ENCODE measurements at places on chromosomes 6 and 20.
A peak's percentile ranks its signal among the peaks of the same experiment; 100 is the strongest.

DNA sequence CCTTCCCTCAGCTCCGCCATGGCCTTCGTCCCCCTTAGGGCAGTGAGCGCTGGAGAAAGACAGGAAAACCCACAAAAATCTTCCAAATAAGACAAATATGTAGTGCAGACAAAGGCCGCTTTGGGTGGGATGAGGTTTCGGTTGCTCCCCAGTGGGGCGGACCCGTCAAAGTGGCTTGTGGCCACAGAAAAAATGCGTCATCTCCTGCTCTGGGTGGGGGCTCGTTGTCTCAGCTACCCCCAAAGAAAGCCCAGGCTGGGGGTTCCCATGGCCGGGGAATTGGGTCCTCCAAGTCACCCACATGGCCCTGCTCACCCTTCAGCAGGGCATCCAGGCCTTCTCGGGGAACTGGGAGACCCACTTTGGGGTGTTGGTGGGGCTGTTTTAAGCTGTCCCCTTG is 21.9 kb upstream of the SCUBE3 start:
- DNase-seq = no peak

GRCh38 chr6:112909781-112910180 is 562.7 kb downstream of the RFPL4B start:
- no peak for DNase-seq

GRCh38 chr6:41748102-41748477 is 893 bp upstream of the PGC start:
- no peak for DNase-seq

- DNase-seq = no peak
These were observed 299.1 kb downstream of the FOXC1 start for GRCh38 chr6:1908784-1909183.

GRCh38 chr20:2228926-2229325 is 66.9 kb upstream of the TGM3 start:
- DNase-seq = no peak

DNA sequence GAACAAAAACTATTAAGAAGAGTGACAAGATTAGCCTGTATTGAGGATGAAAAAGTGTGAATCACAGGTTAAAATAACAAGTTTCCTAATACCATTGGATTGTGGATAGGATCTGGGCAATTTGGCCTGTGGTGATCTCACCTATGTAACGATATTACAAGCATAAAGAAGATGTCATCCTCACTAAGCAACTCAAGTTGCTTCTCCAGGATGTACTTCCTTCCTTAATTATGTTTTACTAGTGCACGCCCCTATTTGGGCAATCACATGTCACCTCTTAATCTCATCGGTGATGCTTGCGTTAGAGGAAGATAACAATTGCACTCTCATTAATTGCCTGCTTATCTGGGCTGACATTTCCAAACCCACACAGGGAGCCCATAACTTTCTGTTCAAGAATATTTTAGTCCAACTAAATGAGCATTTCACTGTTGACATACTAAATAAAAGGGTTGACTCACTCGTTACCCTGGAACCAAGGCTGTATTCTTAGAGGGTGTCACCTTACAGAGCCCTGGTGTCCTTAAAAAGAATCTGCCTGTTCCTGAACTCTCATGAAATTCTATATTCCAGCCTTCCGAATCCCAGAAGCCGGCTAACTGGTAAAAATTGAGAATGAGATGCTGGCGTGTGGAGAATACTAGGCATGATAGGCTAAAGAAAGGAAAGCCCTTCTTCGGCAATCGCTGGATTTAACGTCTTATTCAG is 88.2 kb upstream of the ATXN1 start:
- peak; percentile 20 for DNase-seq

Data from eye (tissue), 1 donor.